Cerebellar nuclear complex (tissue), 1 donor: ENCODE measurements at places on chromosomes 5 and 9.

DNA sequence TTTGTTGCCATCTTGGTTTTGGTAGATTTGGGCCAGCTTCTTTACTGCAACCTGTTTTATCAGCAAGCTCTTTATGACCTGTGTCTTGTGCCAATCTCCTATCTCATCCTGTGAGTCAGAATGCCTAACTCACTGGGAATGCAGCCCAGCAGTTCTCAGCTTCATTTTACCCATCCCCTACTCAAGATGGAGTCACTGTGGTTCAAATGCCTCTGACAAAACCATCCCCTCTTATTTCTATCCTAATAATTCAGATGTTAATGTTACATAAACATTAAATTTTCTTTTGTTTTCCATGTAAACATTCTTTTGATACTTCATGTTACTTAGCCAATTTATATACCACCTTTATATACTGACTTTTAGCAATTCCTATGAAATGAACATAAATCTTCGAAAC is 746.3 kb downstream of the CDH18 start:
- DNase-seq, result no peak

- no peak for DNase-seq
Measured at GRCh38 chr9:3578786-3579185, 53.0 kb upstream of the RFX3 start.

GRCh38 chr5:133930061-133930812 is 38.2 kb downstream of the C5orf15 start:
- DNase-seq, result no peak

GRCh38 chr5:77935506-77936364 is 159.6 kb upstream of the TBCA start:
- DNase-seq, result no peak

- no peak for DNase-seq
Measured at GRCh38 chr5:179379321-179379890, 34.1 kb upstream of the ADAMTS2 start.

DNA sequence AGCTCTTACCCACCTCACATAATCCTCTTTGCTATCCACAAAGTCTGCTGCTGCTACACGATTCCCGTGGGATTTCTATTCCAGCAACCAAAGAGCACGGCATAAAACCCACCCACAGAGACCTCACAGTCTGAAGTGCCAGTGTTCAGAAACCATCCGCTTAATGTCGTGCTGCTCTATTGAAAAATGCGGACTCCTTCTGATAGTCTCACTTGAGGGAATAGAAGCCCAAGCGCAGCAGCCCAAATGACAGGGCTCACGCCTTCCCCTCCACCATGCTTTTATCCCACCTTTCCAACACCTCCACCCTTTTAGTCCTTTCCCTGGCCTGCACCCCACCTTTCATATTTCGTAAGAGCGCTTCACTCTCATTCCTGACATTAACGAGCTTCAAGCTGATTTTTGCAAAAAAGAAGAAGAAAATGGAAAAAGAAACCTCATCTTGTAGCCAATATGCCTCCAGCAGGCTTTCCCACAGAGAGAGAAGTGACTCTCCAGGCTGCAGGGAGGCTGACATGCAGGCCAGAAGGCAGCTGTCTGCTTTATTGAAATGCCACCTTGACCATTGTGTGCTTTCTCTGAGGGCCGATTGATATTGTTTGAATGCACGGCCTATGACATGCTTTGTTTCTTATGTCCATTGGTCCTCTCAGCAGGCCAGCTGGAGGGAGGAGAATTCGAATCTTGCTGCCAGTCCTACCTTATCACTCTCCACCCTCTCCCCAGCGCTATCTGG is 70.6 kb upstream of the PCSK1 start:
- no peak for DNase-seq

- DNase-seq, result no peak
Measured at GRCh38 chr9:18606846-18607245, 132.9 kb downstream of the ADAMTSL1 start.

DNA sequence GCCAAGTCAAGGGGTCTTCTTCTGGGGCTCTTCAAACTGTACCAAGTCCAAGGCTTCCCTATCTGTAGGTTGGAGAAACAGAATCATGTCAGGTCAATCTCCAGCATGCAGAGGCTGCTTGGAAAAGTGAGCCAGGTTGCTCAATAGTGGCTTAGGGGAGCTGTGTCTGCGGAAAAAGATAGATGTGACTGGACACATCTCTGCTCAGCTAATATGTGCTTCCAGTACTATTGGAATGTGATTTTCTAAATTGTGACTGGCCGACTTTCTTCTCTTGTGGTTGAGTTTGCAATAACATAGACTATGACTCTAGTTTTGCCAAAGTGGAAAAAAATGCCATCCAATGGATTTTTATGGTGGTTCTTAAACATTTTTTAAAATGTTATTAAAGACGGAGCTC is 136.7 kb downstream of the BOD1 start:
- no peak for DNase-seq

- DNase-seq, result no peak
Measured at GRCh38 chr9:34047864-34048726, 592 bp downstream of the UBAP2 start.

GRCh38 chr9:69066955-69067354 is 31.4 kb downstream of the FXN start:
- DNase-seq, result no peak

GRCh38 chr5:44637916-44638869 is 170.6 kb upstream of the MRPS30 start:
- DNase-seq, result no peak

GRCh38 chr9:131677444-131678180 is 62.3 kb downstream of the RAPGEF1 start:
- DNase-seq, result no peak

DNA sequence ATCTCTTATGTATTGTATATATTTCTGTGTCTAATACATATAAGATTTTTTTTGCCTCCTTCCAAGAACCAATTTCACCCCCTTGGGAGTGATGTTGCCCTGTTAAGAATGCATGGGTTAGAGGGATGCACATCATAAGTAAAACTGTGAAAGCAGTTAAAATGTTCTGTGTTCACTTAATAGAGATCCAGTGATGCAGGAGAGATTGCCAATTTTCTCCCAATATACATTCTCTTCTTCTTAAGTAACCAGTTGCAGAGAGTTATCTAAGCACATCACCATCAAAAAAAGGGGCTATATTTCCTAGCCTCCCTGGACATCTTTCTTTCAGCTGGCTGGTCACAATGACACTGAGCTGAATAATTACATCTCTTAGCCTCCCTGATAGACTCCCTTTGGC is 307.0 kb downstream of the OSTF1 start:
- no peak for DNase-seq

GRCh38 chr5:57844410-57844809 is 361.8 kb upstream of the ACTBL2 start:
- DNase-seq, result no peak

DNA sequence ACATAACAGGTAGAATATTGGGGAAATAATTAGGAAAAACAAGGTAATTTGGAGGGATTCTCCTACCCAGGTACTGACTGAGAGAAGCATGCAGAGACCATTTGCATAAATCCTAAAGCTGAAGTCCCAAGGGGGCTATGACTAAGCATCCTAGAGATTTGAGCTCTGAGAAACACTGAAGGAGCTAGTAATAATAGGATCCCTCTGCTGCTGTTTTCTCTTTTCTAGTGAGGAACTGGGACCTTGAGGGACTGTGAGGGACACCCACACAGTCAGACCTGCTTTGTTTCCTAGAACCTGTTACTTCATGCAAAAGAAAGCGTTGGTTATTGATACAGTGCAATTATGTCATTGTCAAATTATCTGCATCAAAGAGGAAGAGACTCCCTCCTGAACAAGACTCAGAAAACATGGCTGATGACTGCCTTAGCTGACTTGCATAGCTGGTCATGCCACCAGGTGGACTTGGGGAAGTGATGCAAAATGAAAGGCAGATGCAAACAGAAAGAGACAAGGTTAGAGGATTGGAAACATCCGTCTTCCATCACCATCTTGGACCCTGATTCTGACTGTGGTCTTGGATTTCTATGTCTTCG is 335.4 kb downstream of the NTRK2 start:
- DNase-seq, result no peak

- no peak for DNase-seq
Measured at GRCh38 chr9:76866689-76867088, 39.2 kb downstream of the PRUNE2 start.

DNA sequence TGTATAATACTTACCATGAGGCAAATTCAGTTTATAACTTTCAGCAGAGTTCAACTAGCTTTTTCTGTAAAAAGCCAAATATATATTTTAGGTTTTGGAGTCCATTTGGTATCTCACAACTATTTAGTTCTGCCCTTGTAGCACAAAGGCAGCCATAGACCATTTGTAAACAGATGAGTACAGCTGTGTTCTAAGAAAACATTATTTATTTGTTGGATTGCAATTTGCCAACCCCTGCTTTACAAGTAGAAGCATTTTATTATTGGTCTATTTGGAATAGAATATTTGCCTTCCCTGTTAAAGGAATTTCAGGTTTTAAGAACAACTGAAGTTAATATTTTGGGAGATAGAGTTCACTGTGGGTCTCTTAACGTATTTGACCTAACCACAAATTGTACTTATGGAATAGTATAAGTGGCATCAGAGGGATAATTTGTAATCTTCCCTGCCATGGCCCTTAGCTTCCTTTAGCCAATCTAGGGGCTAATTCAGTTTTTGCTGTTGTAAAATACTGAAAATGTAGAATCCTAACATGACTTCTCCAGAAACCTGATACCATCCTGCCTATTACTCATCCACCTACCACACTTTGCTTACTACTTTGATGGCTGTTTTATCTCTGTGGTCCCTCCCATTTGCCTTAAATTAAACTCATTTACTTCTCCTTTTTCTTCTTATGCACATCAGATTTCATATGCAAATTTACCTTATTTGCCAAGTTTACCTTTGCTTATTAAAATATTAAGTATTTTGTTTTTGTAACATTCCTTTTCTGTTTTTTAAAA is 109.2 kb downstream of the DMXL1 start:
- no peak for DNase-seq

DNA sequence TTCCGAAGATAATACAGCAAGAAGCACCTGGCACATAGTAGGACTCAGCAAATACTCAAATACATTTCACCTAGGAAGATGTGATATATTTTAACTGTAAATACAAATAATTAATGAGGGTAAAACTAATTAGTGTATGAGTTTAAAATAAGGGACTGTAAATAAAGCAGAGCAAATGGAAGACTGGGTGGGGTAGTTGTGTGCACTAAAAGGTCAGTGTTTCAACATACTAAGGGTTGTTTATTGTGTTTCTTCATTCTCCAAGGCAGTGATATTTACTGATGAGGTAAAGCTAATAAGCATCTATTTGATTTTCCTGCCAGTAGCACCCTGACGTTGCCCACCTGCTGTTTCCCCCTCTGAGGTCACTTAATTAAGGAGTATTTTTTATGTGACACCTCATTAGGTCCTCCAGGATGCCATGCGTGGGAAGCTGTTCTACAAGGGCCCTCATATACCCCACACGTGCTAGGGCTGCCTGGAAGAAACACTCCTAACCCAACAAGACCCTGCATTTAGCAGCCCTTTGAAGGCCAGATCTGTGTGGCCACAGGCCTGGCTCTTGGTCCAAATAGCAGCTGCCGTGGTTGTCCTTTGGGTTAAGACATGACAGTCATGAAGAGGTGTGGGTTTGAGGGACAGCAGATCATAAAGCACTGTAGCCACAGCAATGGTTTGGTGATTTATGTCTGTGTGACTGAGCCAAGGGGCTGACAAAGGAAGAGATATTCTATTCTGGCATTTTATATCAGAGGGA is 97.5 kb upstream of the RPS23 start:
- no peak for DNase-seq

DNA sequence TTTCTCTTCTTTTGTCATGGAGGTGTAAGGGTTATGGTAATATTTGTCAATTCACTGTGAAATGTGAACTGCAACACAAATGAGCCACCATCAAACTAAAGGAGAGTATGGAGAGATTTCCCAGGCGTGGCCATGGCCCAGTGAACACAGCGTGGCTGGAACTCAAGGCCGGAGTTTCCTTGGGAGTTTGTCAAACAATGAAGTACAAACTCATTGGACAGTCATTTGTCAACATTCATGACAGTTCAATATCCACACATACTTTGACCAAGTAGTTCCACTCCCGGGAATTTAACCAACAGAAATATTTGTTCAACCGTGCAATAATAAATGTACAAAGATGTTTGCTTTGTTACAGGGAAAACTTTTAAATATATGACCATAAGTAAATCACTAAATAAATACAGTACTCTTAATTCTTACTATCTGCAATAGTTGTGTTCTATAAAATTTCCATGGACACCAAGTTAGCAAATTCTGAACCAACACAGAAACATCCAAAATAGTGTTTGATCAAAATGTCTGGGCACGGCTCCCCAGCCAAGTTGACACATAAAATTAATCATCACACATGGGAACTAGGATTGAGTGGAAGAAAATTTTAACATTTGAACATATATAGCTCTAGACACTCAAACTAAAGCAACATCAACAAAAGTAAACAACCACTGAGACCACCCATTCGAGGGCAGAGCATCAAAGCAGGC is 87.1 kb downstream of the DIRAS2 start:
- no peak for DNase-seq

DNA sequence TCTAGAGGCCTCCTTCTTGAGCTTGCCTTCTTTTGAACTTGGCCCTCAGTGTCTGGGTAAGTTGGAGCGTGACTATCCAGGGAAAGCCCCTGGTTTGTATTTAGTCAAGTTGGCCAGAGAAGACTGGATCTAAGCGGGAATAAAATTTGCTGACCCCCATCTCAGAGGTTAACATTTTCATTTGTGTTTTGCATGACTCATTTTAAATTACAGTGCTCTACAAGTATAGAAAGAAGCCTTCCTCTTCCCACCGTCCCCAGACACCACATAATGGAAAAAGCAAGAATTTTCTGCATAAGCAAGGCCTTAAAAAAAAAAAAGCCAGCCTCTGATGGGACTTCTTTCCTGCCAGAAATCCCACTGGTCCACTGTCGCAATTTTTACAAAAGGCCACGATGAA is 27.2 kb downstream of the PIK3R1 start:
- no peak for DNase-seq

DNA sequence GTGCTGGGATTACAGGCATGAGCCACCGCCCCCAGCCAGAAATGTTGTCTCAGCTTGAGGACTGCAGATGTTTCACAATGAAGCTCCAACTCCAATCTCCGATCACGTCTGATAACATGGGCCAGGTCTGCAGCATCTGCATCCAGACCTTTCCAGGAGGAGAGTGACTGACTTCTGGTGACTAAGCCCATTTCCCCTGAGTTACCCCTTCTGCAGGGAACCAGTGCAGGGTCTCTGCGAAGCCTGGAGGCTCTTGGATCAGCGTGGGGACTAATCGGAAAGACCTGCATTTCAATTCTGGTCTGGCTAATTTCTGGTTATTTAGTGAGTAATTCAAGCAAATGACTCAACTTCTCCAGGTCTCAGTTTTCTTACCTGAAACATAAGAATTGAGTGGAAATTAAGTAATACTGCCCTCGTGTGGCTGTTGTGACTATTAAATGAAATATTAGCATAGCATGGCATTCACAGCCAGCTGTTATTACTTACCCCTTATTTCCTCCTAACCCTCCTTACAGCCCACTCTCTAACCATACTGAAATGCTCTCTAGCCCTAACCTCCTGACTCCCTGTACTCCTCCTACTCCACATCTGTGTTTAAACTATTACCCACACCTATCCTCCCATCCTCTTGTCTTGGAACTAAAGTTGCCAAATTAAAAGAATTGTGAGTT is 2.2 kb upstream of the GNPDA1 start:
- DNase-seq, result no peak
